ENCODE measurements at places on chromosomes 6 and 20.
A peak's percentile ranks its signal among the peaks of the same experiment; 100 is the strongest.

DNA sequence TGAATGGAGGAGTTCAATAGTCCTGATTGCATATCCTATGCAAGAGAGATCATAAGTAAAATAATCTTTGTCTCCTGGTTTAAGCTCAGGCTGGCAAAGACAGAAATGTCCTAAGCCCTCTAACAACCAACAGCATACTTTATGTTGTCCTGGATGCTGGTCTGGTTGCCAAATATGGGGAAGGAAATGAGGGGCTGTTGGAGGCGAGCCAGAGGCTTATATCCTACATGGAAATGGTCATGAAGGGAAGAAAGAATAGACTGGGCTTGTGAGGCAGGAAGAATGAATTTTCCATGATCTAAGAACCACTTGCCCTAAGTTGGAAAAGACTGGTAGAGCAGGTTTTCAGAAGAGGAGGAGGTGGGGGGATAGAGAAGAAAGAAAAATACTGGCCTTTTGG lies 237.1 kb downstream of the SMOC2 start:
- DNase-seq = no peak

- no peak for DNase-seq
These were observed 63.6 kb downstream of the IPCEF1 start for GRCh38 chr6:154292855-154293519.

- no peak for DNase-seq
These were observed 150.6 kb upstream of the CDYL start for GRCh38 chr6:4625557-4625956.

DNA sequence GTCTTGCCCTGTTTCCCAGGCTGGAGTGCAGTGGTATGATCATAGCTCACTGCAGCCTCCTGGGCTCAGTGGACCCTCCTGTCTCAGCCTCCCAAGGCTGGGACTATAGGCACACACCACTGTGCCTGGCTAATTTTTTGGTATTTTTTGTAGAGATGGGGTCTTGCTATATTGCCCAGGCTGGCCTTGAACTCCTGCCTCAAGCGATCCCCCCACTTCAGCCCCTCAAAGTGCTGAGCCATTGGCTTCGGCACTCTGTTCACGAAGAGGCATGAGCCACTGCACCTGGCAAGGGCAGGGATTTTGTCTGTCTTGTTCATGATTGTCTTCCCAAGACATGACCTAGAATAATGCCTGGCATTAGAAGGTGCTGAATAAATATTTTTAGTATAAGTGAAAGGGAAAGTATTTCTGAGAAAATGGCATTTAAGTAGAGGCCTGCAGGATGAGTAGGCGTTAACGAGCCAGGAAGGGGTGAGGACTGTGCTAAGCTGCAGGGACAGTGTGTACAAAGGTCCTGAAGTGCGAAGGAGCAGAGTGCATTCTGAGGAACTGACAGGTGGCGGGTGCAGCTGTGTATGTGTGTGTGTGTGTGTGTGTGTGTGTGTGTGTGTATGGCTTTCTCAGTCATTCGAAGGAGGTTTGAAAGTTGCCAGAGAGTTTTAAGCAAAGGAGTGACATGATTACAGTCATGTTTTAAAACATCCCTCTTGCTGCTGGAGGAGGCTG lies 43.0 kb downstream of the VEGFA start:
- DNase-seq = no peak

GRCh38 chr20:58624687-58625086 lies 26.4 kb upstream of the STX16 start:
- no peak for DNase-seq

DNA sequence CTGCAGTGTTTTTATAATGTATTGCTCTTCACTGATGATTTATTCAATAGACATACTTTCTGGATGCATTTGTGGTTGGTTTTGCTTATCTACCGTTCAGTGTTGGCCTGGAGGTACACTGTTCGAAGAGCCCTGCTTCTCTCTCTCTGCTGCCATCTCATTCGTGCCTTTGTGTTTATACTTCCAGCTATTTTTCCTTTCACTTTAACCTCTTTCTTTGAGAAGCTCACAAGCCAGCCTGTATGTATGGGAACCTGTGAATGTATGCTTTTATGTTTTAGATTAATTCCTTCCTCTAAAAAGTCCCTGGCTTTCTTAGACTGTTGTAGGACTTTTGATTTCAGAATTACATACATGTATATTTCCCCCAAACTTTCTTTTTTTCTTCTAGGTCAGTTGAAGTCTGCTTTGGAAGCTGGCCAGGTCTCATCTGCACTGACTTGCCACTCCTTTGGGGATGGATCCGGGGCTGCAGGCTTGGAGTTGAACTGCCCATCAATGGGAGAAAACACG lies 83.0 kb downstream of the SCAND1 start:
- DNase-seq = no peak

GRCh38 chr20:62772103-62772611 lies 24.1 kb upstream of the MRGBP start:
- DNase-seq = no peak

DNA sequence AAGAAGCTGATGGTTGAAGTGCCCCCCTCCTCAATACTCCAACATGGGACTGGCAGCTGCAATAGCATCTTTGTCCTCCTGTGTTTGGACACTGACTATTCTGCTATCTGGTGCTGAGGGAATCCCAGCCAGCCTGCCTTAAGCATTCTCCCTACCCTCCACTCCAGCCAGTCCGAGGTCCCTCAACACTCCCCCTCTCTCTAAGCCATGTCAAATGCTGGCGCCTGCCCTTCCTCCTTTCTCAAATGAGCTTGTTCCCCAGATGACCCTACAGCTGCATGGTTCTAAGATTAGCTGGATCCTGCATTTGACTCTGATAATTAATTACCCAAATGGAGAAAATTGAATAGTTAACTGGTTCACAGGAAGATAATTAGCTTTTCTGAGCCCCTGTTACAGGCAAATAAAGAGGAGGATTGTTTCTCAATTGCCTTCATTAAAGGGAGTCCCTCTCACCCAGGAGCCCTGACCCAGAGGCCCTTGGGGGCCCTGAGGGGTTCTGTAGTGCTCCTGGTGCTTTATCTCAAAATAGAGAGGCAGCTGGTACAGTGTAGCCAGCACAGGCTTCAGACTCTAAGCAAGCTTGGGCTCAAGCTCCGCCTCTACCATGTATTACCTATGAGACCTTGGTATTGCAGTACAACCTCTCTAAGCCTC lies 37.9 kb upstream of the CHD6 start:
- DNase-seq = no peak

DNA sequence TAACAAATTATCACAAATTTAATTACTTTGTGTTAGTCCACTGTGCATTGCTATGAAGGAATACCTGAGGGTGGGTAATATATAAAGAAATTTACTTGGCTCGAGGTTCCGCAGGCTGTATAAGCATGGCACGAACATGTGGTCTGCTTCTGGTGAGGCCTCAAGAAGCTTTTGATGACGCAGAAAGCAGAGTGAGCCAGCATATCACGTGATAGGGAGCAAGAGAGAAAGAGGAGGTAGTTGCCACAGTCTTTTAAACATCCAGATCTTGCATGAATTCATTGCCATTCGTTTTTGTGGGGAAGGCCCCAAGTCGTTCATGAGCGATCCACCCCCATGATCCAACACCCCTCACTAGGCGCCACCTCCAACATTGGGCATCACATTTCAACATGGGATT lies 733.7 kb downstream of the GRIK2 start:
- DNase-seq = no peak

DNA sequence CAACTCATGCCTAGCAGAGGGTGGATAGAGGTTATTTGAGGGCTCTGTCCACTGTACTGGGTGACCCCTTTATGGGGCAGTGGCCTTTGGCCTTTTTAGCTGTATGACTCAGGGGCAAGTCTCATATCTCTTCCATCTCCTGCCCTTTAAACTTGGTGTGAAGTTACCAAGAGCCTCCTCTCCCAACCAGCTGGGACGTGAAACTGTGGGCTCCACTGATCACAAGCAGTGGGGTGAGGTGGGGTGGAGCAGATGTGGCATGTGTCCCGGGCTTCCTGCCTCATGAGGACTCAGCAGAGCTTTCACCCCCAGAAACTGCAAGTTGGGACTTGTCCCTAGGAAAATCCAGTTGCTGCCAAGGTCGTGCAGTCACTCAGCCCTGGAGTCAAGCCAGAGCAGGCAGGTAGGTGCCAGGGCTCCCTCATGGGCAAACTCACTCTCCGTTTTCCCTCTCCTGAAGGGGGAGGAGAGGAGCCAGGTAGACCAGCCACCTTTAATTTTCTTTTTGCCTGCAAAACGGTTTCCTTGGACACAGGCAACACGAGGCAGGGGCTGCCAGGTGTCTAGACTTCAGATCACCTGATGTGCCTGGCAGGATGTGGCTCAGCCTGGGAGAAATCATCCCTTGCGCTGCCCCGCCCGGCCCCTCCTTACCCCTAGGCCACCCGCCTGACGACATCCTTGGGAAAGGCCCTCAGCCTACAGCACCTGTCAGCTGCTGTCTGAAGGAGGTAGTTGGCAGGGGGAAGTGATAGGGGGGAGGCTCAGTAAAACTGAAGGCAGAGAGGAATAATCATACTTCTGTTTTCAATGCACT lies 4.0 kb downstream of the CDKN1A start:
- peak; percentile 64 for DNase-seq

- DNase-seq = no peak
These were observed 982.0 kb upstream of the FLRT3 start for GRCh38 chr20:15319439-15319838.

DNA sequence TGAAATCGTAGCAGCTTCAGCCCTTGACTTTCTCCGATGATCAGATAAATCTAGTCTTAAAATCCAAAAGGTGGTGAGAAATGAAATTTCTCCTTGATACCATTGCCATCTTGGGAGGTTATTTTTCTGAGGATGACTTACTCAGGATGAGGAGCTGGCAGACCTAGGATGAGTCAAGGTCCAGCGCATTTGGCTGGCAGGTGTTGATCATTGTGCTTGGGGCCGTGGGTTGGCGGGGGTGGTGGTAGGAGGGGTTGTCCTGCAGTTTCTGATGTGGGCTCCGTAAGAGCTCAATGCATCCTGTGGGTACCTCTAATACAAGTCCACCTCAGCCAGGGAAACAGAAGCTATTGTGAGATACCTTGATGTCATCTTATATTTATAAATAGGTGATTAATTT lies 148.3 kb upstream of the SCGN start:
- DNase-seq = no peak

GRCh38 chr6:131854803-131855202 lies 47.0 kb downstream of the ENPP1 start:
- DNase-seq = no peak

GRCh38 chr6:98779618-98780017 lies 54.8 kb upstream of the POU3F2 start:
- no peak for DNase-seq

DNA sequence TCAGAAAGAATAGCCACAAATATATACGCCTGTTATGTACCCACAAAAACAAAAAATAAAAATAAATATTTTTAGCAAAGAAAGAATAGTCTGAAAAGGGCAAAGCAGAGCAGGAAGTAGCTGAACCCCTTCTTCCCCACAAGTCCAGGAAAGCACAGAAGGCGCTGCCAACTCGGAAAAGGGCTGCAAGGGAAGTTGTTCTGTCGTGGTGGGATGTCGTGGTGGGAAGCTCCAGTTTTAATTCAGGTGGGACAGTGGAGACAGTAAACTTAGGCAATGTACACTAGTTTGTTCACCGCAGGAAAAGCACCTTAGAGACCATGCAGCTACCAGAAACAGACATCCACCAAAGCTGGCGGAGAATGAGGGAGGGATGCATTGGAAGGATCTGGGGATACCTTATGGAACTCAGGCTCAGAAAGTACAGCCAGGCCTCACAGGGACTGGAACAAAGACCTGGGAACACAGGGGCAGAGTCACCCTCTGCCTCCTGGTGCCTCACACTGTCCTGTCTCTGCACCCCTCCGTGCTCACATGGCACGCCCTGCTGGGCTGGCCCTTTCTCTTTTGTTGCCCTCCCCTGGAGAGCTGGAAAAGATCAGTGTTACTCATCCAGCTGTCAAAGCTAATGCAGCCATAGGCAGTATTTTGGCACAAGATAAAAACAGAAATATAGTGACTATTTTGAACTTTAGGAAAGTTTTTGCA lies 3.3 kb upstream of the APMAP start:
- DNase-seq = no peak

- DNase-seq = no peak
These were observed 59.9 kb upstream of the MAP3K4 start for GRCh38 chr6:160931378-160932310.

All from activated T-cell treated with anti-CD3 and anti-CD28 coated beads, Interleukin-2, amount 50 U/mL, for 72 hours (primary cell).